Mesothelial cell of epicardium (in vitro differentiated cells): ENCODE measurements at places on chromosomes 5 and 9. TPM values are rescaled to one million over a fixed set of nuclear protein-coding genes. Genes with fewer than 3 reads are reported as not detected.

PLPPR1 gene
- 1.1 to 1.3 TPM (median 1.2 TPM) in 3 replicates for total RNA-seq

NSG2 gene
- total RNA-seq, result not detected in 3 replicates

TRMO gene
- total RNA-seq, result 11.6 to 12.7 TPM (median 12.0 TPM) in 3 replicates

IFNE gene
- 1.6 to 2.0 TPM (median 1.7 TPM) in 3 replicates for total RNA-seq

ZER1 gene
- 37.2 to 39.0 TPM (median 38.7 TPM) in 3 replicates for total RNA-seq

DAB2 gene
- total RNA-seq, result 58.1 to 64.0 TPM (median 63.6 TPM) in 3 replicates

GADD45G gene
- total RNA-seq, result 1.0 to 2.0 TPM (median 1.8 TPM) in 3 replicates

GABRA1 gene
- total RNA-seq, result not detected in 3 replicates

G3BP1 gene
- total RNA-seq, result 211 to 224 TPM (median 223 TPM) in 3 replicates

UQCRQ gene
- 258 to 329 TPM (median 308 TPM) in 3 replicates for total RNA-seq

PCDHB10 gene
- total RNA-seq, result 10.8 to 11.9 TPM (median 11.7 TPM) in 3 replicates

SPINK13 gene
- not detected in 3 replicates for total RNA-seq

IRF1 gene
- 33.1 to 35.6 TPM (median 33.3 TPM) in 3 replicates for total RNA-seq

SLC6A7 gene
- total RNA-seq, result not detected in 3 replicates

PHF24 gene
- 0.62 to 0.99 TPM (median 0.83 TPM) in 3 replicates for total RNA-seq

HK3 gene
- 0.18 to 0.60 TPM (median 0.29 TPM) in 3 replicates for total RNA-seq

TLE4 gene
- 55.8 to 63.6 TPM (median 56.6 TPM) in 3 replicates for total RNA-seq

C9 gene
- total RNA-seq, result not detected in 3 replicates

C9orf72 gene
- total RNA-seq, result 22.0 to 22.9 TPM (median 22.0 TPM) in 3 replicates

EQTN gene
- 0.71 to 1.4 TPM (median 1.2 TPM) in 3 replicates for total RNA-seq

C9orf153 gene
- 0.27 to 0.51 TPM (median 0.41 TPM) in 3 replicates for total RNA-seq

RICTOR gene
- total RNA-seq, result 44.4 to 48.6 TPM (median 46.4 TPM) in 3 replicates

DIPK1B gene
- total RNA-seq, result 56.2 to 60.5 TPM (median 58.1 TPM) in 3 replicates

PCDHGA10 gene
- total RNA-seq, result 30.7 to 33.4 TPM (median 32.1 TPM) in 3 replicates

SH2D3C gene
- total RNA-seq, result 3.4 to 3.9 TPM (median 3.7 TPM) in 3 replicates

NCS1 gene
- 44.7 to 47.1 TPM (median 44.8 TPM) in 3 replicates for total RNA-seq

NOXA1 gene
- 19.9 to 22.1 TPM (median 21.4 TPM) in 3 replicates for total RNA-seq

PAEP gene
- total RNA-seq, result not detected in 3 replicates

SLC6A18 gene
- not detected in 3 replicates for total RNA-seq

TNC gene
- 20.1 to 22.8 TPM (median 21.5 TPM) in 3 replicates for total RNA-seq

PCDHB9 gene
- total RNA-seq, result 14.5 to 16.0 TPM (median 15.1 TPM) in 3 replicates

SLC34A3 gene
- total RNA-seq, result 0.23 to 0.27 TPM in 2 of 3 replicates, not detected in the other

LSM11 gene
- total RNA-seq, result 5.2 to 6.0 TPM (median 5.6 TPM) in 3 replicates

SPAG8 gene
- 0.89 to 1.6 TPM (median 1.4 TPM) in 3 replicates for total RNA-seq

TERT gene
- total RNA-seq, result 0.16 to 0.33 TPM (median 0.20 TPM) in 3 replicates

BNC2 gene
- 45.1 to 52.1 TPM (median 46.4 TPM) in 3 replicates for total RNA-seq

TAF11L10 gene
- total RNA-seq, result not detected in 3 replicates

GRIA1 gene
- 1.2 to 1.8 TPM (median 1.3 TPM) in 3 replicates for total RNA-seq

ANKRD20A1 gene
- total RNA-seq, result 2.6 to 6.8 TPM (median 6.5 TPM) in 3 replicates

TMEM215 gene
- total RNA-seq, result 0.07 TPM in 1 of 3 replicates, not detected in the others

ATG12 gene
- total RNA-seq, result 40.2 to 46.7 TPM (median 43.0 TPM) in 3 replicates

DMRT1 gene
- total RNA-seq, result 0.16 TPM in 1 of 3 replicates, not detected in the others

SPARC gene
- total RNA-seq, result 2,843 to 2,896 TPM (median 2,890 TPM) in 3 replicates

WHRN gene
- total RNA-seq, result 25.5 to 28.2 TPM (median 27.5 TPM) in 3 replicates

C9orf152 gene
- total RNA-seq, result not detected in 3 replicates

LPAR1 gene
- total RNA-seq, result 34.3 to 40.3 TPM (median 39.6 TPM) in 3 replicates

WNK2 gene
- total RNA-seq, result 57.0 to 66.0 TPM (median 57.5 TPM) in 3 replicates

WDR31 gene
- total RNA-seq, result 4.1 to 4.5 TPM (median 4.2 TPM) in 3 replicates

SPATA31A3 gene
- not detected in 3 replicates for total RNA-seq

ESM1 gene
- 0.23 to 0.40 TPM in 2 of 3 replicates, not detected in the other for total RNA-seq

PTGDS gene
- total RNA-seq, result 52.6 to 58.0 TPM (median 53.5 TPM) in 3 replicates

PCDHGC5 gene
- 2.6 to 3.5 TPM (median 3.5 TPM) in 3 replicates for total RNA-seq

GLDC gene
- 1.0 to 2.0 TPM (median 1.5 TPM) in 3 replicates for total RNA-seq
